Substantia nigra (tissue), 51 donors: ENCODE measurements at places on chromosomes 4 and X.

DNA sequence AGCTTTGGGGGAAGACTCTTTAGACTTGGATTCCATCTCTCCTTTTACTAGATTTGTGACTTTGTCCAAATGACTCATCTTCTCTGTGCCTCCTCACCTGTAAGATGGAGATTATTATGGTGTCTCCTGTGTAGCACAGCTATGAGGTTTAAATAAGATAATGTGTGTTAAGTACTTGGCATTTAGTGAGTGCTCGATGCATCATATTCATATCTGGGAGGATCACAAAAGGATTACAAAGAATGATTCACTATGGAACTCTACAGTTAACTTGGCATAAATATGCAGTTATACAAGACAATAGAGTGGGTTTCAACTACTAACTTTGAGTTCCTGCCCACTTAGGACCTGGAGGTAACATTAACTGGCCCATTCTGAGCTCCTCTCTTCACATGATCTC is 2.3 kb downstream of the GBA3 start:
- no peak for DNase-seq

GRCh38 chr4:36651253-36651652 is 369.8 kb downstream of the DTHD1 start:
- DNase-seq, result no peak

GRCh38 chr4:84417997-84418709 is 80.9 kb downstream of the NKX6-1 start:
- DNase-seq, result no peak

GRCh38 chr4:161132715-161133425 is 1030.9 kb downstream of the FSTL5 start:
- DNase-seq, result no peak

DNA sequence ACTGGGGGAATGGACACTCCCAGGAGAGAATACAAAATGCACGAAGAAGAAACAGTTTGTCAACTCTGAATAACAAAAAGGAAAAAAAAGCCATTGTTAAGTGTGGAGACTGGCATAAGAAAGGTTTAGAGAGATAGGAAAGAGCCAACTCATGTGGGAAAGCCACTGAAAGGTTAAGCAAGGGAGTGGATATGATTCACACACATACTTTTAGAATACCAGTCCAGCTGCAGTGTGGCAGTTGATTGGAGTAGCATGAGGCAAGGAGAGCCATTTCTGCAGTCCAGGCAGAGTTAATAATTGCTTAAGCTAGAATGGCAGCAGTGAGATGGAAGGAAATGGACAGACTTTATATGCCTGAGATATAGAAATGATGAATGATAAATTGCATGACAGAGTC is 36.9 kb upstream of the ADAD1 start:
- no peak for DNase-seq

DNA sequence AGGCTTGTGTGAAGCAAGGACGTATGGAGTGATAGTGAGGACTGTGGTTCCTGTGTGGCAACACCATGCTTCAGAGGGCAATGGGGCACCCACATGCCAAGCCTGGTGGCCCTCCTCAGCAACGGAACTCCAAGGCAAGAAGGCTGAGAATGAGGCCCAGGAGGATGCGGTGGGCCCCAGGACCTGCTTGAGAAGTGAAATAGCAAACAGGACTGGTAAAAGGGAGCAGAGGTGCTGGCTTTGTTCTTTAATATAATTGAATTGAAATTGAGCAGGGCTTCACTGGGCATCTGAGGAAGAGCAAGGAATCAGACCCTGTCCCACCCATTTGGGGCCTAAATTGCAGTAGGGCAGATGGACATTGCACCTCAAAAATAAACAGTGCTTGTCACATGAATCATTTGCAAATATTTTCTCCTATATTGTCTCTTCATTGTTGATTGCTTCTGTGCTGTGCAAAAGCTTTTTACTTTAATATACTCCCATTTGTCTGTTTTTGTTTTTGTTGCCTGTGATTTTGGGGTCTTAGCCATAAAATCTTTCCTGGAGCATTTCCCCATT is 2.3 kb downstream of the TMEM187 start:
- DNase-seq, result no peak

DNA sequence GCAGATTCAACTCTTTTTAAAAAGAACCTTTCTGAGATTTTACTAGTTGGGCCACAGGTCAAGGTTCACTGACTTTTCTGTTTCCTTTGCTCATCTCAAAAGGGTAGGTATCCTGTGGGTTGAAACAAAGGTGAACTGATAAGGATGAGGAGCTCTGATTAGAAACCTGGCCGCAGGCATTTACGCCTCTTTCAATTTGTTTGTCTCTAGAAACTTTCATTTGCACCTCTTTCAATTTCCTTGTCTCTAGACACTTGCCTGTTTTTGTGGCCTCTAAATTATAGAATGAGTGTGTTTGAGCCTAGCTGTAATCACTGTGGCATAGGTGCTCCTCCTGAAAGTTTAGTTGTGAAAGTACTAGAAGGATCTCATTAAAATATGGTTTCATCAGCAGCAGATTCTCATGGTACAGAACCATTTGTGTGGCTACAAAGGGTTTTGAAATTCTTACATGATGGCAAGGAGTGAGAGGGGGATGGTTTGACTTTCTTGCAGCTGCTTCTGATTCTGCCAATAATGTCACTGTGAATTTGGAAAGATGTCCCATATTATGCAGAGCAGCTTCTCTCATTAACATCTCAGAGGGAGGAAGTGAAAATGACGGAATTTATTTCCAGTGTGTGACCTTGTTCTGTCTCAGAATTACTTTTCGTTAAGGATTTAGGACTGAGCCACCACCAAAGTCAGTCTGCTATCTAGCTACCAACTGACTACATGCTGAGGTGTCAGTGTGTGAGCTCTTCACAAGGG is 142.2 kb downstream of the SH2D1A start:
- DNase-seq, result no peak

- DNase-seq, result no peak
Measured at GRCh38 chrX:12159799-12160198, 21.5 kb downstream of the FRMPD4 start.
